Ovary (tissue), 10 donors: ENCODE measurements at places on chromosomes 6 and 20.

GRCh38 chr6:116436586-116436985 is 24.6 kb upstream of the CALHM6 start:
- no peak for DNase-seq

- DNase-seq: no peak
Measured at GRCh38 chr6:23137611-23138010, 568.2 kb downstream of the HDGFL1 start.

DNA sequence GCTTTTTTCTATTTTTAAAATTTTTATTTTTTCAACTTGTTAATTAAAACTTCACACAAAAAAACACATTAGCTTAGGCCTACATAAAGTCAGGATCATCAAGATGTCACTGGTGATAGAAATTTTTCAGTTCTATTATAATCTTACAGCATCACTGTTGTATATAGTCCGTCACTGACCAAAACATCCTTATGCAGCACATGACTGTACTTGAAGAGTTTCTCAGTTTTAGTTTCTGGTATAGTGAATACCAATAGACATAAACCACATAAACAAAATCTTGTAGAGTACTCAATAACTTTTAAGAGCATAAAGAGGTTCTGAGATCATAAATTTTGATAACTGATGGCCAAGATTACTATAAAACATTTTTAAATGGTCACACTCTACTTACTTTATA is 71.8 kb downstream of the ASCC3 start:
- no peak for DNase-seq

- DNase-seq: peak; percentile 75
Measured at GRCh38 chr20:3042625-3043024, 797 bp upstream of the GNRH2 start.
